ENCODE measurements at places on chromosomes 1 and 21. TPM values are rescaled to one million over a fixed set of nuclear protein-coding genes. Genes with fewer than 3 reads are reported as not detected.

GRCh38 chr1:31228986-31229385, 10.7 kb downstream of the NKAIN1 start:
- no peak for DNase-seq

- peak; percentile 83 for DNase-seq
Observed at GRCh38 chr1:151047591-151047924, at the start of gene C1orf56. Gene C1orf56, plus strand, starts transcription at chr1:151047751. Its CDS starts 97 bp downstream, at chr1:151047848.

GRCh38 chr21:41927727-41928409, 25.9 kb downstream of the C2CD2 start:
- DNase-seq: no peak

RBM11 gene
- total RNA-seq: not detected

LRRN2 gene
- total RNA-seq: 2.3 TPM

LIPI gene
- not detected for total RNA-seq

MYOG gene
- total RNA-seq: not detected

MATN1 gene
- total RNA-seq: not detected

Measured in left ventricle myocardium superior (tissue), 1 donor.